ENCODE measurements at places on chromosomes 13 and 19.

DNA sequence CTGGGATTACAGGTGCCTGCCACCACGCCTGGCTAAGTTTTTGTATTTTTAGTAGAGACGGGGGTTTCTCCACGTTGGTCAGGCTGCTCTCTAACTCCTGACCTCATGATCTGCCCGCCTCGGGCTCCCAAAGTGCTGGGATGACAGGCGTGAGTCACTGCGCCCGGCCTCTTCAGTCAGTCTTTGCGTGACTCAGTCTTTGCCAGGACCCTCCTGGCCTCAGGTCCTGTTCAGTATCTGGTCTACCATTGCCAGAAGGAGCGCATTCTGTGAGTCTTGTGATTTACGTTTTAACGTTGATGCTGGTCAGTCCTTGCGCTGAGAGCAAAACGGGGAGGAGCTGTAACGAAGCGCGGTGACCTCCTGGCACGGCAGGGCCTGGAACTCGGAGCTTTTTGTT lies 7.6 kb upstream of the HMG20B start:
- DNase-seq = no peak

GRCh38 chr19:16446724-16447368 lies 24.9 kb downstream of the EPS15L1 start:
- no peak for DNase-seq

GRCh38 chr19:16368385-16369305 lies 44.0 kb downstream of the KLF2 start:
- peak; percentile 88 for DNase-seq

GRCh38 chr13:104962411-104962810 lies 1573.1 kb downstream of the EFNB2 start:
- no peak for DNase-seq

DNA sequence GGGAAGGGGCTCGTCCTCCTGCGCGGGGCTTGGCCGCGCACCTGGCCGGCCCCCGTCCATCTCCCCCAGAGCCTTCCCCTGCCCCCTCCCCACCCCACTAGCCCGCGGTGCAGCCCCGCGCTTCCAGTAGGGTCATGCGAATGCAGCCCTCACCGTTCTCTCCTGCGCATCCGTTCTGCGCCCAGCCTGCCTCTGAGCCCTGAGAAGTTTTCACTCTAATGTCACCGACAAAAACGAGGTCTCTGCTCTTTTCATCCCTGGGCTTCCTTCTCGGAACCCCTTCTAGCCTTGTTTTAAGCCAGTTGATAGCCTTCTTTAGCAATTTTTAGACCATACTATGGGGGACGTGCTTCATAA lies 97.4 kb downstream of the ATP8A2 start:
- no peak for DNase-seq

DNA sequence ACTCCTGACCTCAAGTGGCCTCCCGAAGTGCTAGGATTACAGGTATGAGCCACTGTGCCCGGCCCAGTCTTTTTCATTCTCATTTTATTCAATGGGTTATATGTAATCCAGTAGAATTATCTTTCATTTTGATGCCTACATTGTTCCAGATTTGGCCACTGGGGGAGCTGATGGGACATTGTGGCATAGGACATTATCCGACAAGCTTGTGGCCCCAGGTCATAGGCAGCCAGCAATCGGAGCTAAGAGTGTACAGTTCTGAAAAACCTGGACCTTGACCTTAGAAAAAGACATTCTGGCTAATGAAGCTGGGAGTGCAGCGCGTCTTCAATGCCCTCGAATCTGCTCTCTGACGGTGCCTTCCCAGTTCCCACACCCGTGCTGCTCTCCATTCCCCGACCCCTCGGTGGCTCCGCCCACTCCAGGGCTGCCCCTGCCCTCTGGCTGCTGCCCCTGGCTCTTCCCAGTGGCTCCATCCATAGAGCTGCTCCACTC lies 108.7 kb downstream of the TEX29 start:
- DNase-seq = no peak

DNA sequence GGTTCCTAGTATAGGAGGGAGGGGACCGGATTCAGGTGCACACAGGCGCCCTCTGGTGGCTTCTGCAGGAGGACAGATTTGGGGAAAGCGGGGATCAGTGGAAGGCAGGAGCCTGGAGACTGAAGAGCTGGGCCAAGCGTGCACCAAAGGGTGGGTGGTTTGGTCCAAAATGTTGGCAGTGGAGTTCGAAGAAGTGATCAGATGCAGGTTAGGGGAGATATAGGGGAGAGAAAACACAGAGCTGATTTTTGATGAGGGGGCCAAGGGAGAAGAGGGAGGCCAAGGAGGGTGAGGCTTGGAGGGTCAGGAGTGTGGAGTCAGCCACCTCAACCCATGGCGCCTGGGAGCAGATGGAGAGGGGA lies 6.8 kb upstream of the CARM1 start:
- peak; percentile 93 for DNase-seq
